ENCODE measurements at places on chromosomes 11 and 22.

DNA sequence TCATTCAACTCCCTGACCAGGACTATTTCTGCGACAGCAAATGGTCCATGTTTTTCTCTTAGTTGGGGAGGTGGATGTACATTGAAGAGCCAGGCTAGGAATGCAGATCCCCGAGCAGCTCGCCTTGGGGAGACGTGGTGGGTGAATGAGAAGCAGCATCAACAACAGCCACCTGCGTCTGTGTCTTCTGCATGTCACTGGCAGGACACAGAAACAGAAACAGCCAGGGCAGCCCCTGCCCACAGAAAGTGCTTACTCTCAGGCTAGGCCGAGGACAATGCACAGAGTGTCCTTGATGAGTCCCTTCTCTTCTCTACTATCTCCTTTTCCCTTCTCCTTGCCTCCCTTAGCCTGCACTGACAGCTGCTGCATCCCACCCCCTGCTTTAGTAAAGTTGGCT lies 541.9 kb upstream of the CADM1 start:
- DNase-seq, result no peak

- DNase-seq, result no peak
These were observed 97.6 kb upstream of the B3GAT1 start for GRCh38 chr11:134509381-134510232.

DNA sequence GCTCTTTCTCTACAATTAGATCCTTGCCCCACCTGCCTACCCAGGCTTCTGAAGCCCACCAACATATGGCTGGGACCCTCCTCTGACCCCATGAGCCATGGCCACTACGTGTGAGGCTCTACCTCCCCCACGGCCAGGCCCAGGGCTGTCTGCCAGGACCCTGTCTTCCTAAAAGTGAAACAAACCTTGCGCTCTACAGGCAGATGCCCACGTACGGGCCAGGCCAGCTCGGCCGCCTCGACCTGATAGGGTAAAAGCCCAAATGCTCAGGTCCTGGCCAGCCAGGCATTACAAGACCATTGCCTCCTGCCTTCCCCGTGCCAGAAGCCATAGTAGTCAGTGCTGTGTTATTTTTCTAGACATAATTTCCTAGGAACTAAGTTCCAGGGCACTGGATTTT lies 1496.4 kb downstream of the BRD1 start:
- no peak for DNase-seq

DNA sequence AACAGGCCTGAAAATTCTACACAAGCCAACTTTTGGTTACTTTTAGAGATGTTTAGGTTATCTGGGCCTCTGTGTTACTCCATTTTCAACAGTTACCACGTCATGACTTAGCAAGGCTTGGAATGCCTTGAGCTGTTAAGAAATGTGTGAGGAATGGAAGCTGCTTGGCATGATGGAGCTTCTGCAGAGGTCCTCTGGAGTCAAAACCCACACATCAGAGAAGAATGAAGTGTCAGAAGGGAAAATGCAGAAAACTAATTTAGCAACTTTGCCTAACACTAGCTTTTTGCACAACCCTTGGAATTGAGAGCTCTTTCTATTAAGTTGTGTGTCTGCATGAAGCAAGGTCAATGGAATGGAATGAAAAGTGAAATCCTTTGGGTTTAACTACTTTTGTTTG lies 27.4 kb downstream of the FAT3 start:
- no peak for DNase-seq

GRCh38 chr11:445765-446588 lies 4.1 kb upstream of the PTDSS2 start:
- no peak for DNase-seq

DNA sequence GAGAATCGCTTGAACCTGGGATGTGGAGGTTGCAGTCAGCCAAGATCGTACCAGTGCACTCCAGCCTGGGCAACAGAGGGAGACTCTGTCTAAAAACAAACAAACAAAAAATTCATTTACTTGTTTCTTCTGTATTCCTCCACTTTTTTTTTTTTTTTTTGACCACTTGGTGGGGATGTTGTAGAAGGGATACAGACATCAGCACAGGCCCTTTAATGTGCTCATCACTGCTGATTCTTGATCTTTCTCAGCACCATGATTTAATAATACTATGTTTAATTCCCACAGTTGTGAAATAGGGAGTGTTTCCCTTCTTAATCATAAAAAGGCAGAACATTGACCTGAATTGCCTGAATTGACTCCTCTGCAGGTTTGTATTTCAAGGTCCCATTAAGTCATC lies 4.5 kb downstream of the TTC9C start:
- no peak for DNase-seq
